ENCODE measurements at places on chromosomes 11 and 22.

DNA sequence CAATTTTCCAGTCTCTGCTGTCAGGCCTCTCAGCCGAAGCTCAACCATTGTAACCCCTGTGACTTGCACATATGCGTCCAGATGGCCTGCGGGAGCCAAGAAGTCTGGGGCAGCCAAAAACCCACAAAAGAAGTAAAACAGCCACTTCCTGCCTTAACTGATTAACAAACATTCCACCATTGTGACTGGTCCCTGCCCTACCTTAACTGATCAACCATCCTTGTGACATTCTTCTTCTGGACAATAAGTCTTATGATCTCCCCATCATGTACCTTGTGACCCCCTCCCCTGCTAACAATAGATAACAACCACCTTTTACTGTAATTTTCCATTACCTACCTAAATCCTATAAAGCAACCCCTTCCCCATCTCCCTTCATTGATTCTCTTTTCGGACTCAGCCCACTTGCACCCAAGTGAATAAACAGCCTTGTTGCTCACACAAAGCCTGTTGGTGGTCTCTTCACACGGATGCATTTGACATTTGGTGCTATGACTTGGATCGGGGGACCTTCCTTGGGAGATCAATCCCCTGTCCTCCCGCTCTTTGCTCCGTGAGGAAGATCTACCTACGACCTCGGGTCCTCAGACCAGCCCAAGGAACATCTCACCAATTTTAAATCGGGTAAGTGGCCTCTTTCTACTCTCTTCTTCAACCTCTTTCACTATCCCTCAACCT is 1.3 kb upstream of the NDUFC2 start:
- DNase-seq = no peak

GRCh38 chr11:82906236-82906635 is 4.7 kb downstream of the DDIAS start:
- DNase-seq = peak; percentile 44

- no peak for DNase-seq
Observed at GRCh38 chr11:12156301-12157140, 46.1 kb downstream of the MICAL2 start.

- no peak for DNase-seq
Observed at GRCh38 chr22:46668116-46668515, 47.9 kb downstream of the GRAMD4 start.

DNA sequence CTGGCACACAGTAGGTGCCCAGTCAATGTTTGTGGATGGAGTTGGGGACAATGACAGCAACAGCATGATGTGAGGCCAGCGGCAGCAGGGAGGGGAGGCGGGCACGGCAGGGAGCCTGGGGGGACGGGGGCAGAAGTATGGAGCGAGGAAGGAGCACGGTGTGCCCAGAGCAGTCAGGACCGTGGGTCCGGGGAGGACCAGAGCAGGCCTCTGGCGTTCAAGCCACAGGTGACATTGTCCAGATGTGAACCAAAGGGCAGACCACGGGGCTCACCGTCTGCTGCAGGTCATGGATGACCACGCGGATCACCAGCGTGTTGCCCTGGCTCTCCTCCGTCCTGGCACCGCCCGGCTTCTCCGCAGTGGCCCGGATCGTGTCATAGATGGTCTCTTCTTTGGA is 105.5 kb downstream of the SHANK2 start:
- DNase-seq = no peak

DNA sequence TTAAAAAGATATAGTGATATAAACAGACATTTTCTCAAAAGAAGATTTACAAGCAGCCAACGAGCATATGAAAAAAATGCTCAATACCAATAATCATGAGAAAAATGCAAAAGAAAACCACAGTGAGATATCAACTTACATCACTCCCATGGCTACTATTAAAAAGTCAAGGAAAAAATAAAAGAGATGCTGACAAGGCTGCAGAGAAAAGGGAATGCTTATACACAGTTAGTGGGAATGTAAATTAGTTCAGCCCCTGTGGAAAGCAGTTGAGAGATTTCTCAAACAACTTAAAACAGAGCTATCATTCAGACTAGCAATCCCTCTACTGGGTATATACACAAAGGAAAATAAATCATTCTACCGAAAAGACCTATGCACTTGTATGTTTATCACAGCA is 97.1 kb upstream of the CARD18 start:
- DNase-seq = no peak

Data from amniotic stem cell (primary cell).